ENCODE measurements at places on chromosomes 12 and 14. TPM values are rescaled to one million over a fixed set of nuclear protein-coding genes. Genes with fewer than 3 reads are reported as not detected.

The SPRYD4 gene
- polyA plus RNA-seq = 6.0 TPM

The SRGAP1 gene
- 1.2 TPM for polyA plus RNA-seq

The MYF6 gene
- polyA plus RNA-seq = not detected

The MED6 gene
- 54.4 TPM for polyA plus RNA-seq

The FOXN4 gene
- not detected for polyA plus RNA-seq
